ENCODE measurements at places on chromosomes 11 and 22.

- DNase-seq = no peak
These were observed 70.5 kb upstream of the FAT3 start for GRCh38 chr11:92154110-92154509.

DNA sequence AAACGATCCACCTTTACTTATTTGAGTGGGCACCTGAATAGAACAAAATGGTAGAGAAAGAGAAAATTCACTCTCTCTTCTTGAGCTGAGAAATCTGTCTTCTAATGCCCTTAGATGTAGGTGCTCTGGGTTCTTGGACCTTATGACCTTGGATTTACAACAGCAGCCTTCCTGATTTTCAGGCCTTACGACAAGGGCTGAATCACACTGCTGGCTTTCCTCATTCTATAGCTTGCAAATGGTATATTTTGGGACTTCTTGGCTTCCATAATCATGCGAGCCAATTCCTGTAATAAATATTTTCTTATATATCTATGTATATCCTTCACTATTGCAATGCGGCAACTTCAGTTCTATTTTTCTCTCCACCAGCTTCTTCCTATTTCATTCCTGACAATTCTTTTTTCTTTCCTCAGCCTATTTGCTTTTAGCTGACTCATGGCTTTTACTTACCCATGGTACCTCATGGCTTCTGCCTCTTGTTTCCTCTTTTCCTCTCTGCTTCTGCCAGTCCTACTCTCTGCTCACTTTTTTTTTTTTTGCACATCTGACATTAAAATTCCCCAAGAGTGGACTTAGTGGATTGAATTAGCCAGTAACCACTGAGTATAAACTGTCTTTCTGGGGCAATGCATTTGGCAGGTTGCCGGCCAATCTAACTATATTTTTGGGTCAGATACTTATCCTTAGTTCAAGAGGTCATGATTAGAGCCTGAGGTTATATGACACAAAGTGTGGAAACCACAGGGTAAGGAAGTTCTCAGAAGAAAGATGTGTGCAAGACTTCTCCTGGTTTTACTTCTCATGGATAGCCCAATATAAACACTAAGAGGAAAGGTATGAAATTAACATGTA is 359.5 kb downstream of the TMEM135 start:
- DNase-seq = no peak

DNA sequence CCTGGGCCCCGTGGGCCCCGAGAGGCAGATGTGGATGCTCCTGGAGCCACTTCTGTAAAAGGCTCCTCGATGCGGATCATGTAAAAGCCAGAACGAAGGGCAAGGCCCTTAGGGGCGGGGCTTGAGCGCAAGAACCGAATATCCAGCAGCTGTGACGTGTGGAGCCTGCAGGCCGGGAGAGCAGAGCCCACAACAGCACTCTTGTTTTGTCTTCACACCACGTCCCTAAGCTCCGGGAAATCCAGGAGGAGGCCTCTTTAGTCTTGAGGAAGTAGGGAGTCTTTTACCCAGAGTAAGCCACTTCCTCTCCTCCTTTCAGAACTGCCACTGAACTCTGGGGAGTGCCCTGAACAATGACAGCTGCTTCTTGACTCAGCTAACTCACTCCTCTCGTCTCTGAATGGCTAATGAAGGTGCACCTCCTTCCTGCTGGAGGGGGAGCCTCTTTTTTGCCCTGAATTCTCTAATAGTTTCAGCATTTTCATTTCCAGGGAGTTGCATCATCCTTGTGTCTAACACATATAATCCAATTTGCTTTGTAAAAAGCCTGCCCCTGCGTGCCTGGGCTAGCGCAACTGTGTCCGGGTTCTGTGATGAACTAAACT is 12.5 kb downstream of the L3MBTL2 start:
- DNase-seq = peak; percentile 45

DNA sequence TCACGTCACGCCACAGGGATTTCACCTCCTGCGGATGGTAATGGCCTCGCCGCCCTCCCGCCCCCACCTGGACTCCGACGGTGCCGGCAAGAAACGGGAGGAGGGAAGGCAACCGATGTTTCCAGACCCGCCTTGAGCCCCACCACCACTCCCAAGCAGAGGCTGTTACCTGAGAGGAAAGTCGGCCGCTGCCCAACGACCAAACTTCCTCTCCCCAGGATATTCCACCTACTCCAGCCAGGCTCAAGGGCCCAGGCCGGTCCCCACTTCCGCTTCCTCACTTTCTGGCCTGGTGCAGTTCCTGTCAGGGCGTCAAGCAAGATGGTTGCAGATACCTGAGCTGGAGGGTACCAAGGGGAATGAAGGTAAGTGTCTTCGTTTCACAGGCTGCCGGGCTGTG is at the start of gene ENTHD1:
TSS of gene ENTHD1 (minus strand) at position 235 of the 400 bp plus-strand sequence. CDS start 6,012 bp downstream, outside the sequence.
- no peak for DNase-seq

GRCh38 chr22:20602609-20603164 is 95.3 kb downstream of the MED15 start:
- DNase-seq = no peak

DNA sequence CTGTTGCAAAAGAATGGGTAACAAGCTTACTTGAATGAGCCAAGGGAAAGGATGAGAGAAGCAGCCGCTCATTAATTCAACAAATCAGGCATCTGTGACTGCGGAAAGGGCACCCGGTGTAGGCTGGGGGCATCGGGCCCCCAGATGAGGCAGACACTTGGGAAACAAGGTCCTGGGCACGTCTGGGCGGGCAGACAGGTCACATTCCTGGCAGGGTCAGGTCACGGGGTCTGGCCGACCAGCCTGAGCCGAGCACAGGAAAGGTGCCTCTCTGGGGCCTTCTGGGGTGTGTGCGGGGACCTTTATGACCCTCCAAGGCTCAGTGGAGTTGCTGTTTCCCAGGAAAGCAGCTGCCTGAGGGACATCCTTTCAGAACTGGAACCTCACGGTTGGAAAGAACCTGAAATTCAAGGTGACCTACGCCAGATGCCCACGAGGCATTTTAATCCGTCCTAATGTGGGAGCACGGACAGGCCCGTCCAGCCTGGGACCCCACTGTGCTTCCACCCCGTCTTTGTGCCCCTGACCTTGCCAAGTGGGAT is 57.1 kb downstream of the ST14 start:
- no peak for DNase-seq
